ENCODE measurements at places on chromosomes 16 and 17. TPM values are rescaled to one million over a fixed set of nuclear protein-coding genes. Genes with fewer than 3 reads are reported as not detected.

Gene RAC3
- 23.0 TPM for total RNA-seq

Gene LRRC75A
- total RNA-seq: 0.89 TPM

Gene UTS2R
- total RNA-seq: not detected

Gene MIEN1
- 90.3 TPM for total RNA-seq

Gene PRR35
- total RNA-seq: 0.05 TPM

Gene TBC1D3C
- 0.06 TPM for total RNA-seq

Gene SLC5A11
- 0.69 TPM for total RNA-seq

Gene CPNE7
- 59.4 TPM for total RNA-seq

Gene CTRB1
- total RNA-seq: not detected

Gene CCL11
- total RNA-seq: not detected

Gene SLC13A5
- total RNA-seq: 0.13 TPM

Gene TRPV3
- total RNA-seq: 0.44 TPM

Gene TMEM186
- total RNA-seq: 13.4 TPM

Gene ELMO3
- 1.3 TPM for total RNA-seq

Gene CDC6
- total RNA-seq: 64.9 TPM

Gene CRYBA1
- total RNA-seq: not detected

Gene TAOK1
- total RNA-seq: 18.4 TPM

Gene EPX
- total RNA-seq: not detected

Gene SLC16A13
- total RNA-seq: 8.0 TPM

Gene ADAM11
- 2.7 TPM for total RNA-seq

Gene KRT12
- not detected for total RNA-seq

Gene SBK1
- 0.13 TPM for total RNA-seq

Gene CFAP119
- 9.1 TPM for total RNA-seq

Gene CA10
- total RNA-seq: not detected

Gene MT2A
- 570 TPM for total RNA-seq

Gene EFCAB5
- total RNA-seq: 0.70 TPM

Gene KRTAP2-2
- total RNA-seq: not detected

Gene CPHXL2
- not detected for total RNA-seq

Gene GLIS2
- total RNA-seq: 31.1 TPM

Gene ATP1B2
- total RNA-seq: 0.19 TPM

Gene ENPP7
- not detected for total RNA-seq

Data from A549 treated with DMSO at 1 μM for 4 hours (cell line).